Glomerular endothelial cell (primary cell): ENCODE measurements at places on chromosomes 12 and 14. TPM values are rescaled to one million over a fixed set of nuclear protein-coding genes. Genes with fewer than 3 reads are reported as not detected.

Gene VWF
- total RNA-seq, result 519 and 1,804 TPM in 2 replicates

GRCh38 chr14:105979446-105979845 is 453.1 kb downstream of the TMEM121 start:
- no peak for DNase-seq

- no peak for DNase-seq
These were observed 61.6 kb downstream of the ARL6IP4 start for GRCh38 chr12:123041811-123042655.

Gene NINJ2
- 2.7 TPM in 1 of 2 replicates, not detected in the other for total RNA-seq

GRCh38 chr12:27426743-27427487 is 19.6 kb upstream of the SMCO2 start:
- DNase-seq, result no peak

DNA sequence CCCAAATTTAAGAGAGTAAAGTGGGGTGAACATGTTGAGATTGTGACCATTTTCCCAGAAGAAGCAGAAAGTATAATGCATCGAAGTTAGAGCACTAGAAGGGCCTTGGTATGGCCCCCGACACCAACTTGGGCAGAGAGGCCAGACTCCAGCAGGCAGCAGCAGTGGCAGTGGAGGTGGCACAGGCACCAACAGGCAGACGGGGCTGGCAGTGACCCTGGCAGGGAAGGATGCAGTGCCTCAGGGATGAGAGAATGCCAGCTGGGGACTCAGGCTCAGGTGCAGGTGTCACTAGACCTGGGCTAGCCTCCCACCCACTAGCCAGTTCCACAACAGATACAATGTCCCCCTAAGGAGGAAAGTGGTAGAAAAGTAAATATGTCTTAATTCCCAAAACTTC is 27.7 kb upstream of the AMIGO2 start:
- DNase-seq, result no peak

GRCh38 chr12:4141348-4142270 is 132.0 kb upstream of the CCND2 start:
- no peak for DNase-seq

GRCh38 chr14:54465654-54466053 is 23.1 kb downstream of the GMFB start:
- no peak for DNase-seq

Gene INTS13
- 49.4 and 50.5 TPM in 2 replicates for total RNA-seq

DNA sequence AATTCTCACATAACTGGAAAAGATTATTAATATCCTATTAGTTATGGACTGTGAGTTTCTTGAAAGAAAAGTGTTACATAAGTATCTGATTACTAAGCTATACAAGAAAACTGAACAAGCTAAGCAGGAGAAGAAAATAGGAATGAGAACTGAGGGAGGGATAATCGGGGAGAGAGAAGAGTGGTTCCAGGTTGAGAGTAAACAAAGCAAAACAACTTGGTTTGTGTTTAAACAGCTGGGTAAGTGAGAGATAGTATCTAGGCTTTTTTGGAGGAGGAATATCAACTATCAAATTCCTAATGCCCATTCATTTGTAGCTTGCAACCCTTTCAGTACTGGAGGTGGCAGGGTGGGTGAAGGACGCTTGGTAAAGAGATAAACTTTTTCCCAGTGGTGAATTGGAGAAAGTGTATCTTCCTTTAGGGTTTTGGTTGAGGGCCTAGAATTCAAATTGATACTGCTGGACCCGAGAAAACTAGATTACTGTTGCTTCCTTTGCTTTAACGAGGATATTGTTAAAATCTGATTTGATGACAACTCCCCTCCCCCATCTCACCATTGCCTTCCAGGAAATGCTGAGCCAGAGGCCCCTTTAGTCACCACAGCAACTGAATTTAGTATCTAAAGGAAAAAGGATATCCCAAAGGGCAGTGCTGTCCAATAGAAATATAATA is 2.0 kb upstream of the SLC2A3 start:
- no peak for DNase-seq

GRCh38 chr14:24256960-24257359 is 6.0 kb downstream of the TGM1 start:
- DNase-seq, result no peak
